ENCODE measurements at places on chromosomes 7 and 10.

GRCh38 chr7:138205614-138206150 lies 129.4 kb downstream of the AKR1D1 start:
- no peak for DNase-seq

- DNase-seq = no peak
These were observed 19.1 kb downstream of the ZFAND4 start for GRCh38 chr10:45653454-45653853.

DNA sequence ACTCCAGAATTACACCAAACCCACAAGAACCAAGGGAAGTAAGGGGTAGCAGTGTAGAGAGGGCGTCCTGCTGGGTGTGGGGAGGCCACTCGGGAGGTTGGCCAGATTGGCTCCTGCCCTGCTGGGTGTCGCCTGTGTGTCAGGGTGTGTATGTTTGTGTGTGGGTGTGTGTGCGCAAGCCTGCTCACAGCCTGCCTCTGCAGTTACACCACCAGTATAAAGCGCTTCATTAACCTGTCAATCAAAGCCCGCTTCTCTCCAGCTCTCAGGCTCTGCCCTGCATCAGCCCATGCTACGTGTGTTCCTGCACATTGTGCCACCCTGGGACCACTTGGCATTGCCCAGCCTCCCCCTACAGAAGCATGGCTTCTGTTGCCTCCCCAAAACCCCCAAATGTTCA lies 83.3 kb upstream of the PAX2 start:
- DNase-seq = no peak

GRCh38 chr7:130174237-130174959 lies 30.8 kb downstream of the TMEM209 start:
- DNase-seq = no peak

Data from D721Med (cell line).